ENCODE measurements at places on chromosomes 11 and 22.

DNA sequence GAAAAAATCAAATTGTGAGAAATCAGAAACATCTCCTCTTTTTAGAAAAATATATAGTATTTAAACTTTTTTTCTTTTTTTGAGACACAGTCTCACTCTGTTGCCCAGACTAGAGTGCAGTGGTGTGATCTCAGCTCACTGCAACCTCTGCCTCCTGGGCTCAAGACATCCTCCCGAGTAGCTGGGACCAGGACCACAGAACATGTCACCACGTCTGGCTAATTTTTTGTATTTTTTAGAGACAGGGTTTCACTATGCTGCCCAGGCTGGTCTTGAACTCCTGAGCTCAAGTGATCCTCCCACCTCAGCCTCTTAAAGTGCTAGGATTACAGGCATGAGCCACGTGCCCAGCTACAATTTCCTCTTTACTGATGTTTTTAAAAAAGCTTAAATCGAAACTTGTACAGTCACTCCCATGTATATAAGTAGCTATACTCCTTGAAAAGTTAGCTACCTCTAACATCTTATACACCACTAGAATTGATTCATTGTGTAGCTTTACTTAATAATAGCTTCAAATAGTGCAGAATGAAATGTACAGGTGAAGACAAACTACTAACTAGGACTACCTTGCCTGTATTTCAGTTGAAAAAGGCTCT, 10.3 kb downstream of the EIF4G2 start:
- no peak for DNase-seq

DNA sequence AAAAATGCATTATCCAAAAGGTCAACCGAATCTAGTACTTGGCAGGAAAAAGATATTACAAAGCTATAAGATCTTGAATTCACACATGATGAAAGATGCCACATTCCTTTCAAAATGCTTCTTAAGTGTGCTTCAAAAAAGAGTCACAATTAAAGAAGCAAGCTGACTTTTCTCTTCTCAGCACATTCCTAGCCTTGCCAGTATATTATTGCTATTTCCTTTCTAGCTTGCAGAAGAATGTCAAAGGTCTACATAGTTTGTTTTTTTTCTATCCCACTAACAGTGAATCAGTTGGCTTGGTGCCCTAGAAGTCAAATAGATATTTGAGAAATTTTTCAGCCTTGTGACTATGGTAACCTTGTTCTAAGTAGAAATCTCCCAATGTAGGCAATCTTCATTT, 56.8 kb downstream of the GUCY1A2 start:
- DNase-seq = no peak

DNA sequence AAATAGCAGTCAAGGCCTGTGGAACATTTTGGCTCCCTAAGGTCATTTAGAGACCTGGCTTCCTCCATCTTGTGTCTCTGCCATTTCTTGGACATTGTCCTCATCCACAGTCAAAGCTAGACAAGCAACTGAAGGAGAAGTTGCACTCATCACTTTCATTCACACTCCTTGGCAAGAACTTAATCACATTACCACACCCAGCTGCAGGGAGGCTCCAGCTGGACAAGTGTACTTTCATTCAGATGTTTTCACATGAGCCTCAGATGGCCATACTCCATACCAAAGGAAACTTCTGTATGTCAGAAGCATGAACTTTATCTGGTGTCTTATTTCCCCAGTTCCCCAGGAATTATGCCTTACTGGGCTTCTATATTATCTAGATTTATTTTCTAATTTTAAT, 537.4 kb downstream of the TMEM135 start:
- no peak for DNase-seq

DNA sequence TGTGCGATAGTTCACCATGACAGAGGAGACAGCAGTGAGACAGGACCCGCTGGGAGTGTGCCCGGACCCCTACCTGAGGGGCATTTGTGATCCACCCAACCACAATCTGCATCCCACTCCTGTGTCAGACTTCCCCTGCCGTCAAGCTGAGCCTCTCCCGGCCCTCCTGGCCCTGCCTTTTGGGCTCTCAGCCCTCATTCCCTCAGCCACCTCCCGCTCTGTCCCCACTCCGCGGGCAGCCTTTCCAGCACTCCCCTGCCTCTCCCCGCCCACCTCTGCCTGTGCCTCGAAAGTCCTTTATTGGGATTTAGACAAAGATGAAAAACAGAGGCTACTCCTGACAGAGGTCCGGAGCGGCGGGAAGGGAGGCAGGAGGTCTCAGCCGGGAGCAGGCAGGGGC, 4.2 kb downstream of the NFAM1 start:
- DNase-seq = no peak

GRCh38 chr11:10824888-10825287, 16.2 kb upstream of the EIF4G2 start:
- DNase-seq = no peak

DNA sequence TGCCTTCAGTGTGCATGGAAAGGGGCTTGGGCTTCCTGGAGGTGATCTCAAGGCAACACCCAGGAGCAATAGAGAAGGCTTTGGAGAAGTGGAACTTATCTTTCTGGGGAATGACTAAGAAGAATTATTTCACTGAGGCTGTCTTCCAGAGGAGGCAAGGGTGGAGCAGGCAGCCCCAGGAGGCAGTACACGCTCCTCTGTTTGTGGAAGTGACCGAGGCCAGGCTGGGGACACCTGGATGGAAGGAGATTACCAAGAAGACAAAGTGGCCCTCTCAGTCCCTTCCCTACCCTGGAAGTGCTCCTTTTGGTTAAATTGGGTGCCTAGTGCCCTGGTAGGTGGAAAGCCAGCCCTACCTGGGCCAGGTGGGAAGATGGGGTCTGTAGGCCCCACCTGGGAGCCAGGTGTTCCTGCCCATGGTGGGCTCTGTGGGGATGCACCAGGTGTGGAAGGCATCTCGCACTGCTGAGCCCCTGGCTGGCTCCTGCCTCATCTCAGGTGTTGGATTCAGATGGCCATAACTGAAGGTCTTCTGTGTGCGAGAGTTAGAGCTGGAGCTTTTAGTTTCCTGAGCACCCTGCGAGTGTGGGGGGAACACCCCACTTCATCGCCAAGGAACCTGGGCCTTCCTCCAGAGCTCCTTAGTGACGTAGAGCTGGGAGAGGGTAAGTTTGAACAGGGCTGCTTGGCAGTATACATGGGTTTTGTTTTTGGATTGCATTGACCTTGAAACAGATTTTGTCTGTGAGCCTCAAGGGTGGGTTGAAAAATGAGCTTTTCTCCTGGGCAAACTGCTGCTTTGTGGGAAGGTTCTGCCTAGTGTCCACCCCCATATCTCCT, 46.1 kb downstream of the MICAL2 start:
- DNase-seq = no peak

GRCh38 chr11:33402066-33402465, 144.9 kb downstream of the HIPK3 start:
- DNase-seq = no peak

- no peak for DNase-seq
Observed at GRCh38 chr22:43470941-43471585, 59.2 kb downstream of the MPPED1 start.

DNA sequence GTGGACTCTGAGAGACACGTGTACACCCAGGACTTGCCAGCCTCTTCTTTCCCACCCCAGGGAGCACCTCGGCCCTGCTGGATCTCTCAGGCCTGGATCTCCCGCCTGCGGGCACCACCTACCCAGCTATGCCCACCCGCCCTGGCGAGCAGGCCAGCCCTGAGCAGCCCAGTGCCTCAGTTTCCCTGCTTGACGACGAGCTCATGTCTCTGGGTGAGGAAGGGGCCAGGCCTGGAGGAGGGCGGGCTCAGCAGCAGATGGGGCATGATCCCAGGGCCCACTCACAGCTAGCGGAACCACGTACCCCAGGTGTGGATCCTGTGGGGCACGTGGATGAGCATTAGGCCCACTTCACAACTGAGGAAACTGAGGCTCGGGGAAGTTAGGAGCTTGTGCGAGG, 13.7 kb upstream of the SH3BP1 start:
- no peak for DNase-seq

DNA sequence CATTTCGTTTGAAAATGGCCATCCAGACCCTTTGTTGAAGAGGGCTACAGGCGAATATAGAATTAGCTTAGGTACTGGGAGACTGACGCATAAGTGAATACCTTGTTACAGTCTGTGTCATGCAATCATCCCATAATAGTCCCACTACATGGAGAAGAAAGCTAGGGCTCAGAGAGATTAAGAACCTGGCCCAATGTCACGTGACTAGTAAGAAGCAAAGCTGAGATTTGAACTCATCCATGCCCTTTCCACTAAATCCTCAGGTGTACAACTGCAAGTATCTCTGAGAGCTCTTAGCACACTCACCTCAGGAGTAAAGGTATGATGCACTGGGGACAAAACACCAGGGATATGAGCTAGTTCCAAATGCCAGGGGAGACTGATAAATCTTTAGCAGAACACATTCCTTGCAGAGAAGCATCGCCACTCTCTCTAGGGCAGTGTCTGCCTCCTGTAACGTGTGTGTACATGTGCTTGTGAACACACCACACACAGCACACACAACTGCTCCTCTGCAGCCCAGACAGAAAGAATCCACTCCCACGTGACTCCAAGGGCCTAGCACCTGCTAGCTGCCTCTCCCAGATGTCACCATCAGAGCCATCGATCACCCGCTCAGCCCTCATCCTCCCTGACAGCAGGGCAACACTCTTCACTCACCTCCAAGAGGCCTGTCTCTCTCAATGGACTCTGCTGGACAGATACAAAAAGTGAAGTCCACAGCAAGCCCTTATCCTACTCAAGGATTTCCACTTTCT, 402.8 kb downstream of the NXPE2 start:
- no peak for DNase-seq

DNA sequence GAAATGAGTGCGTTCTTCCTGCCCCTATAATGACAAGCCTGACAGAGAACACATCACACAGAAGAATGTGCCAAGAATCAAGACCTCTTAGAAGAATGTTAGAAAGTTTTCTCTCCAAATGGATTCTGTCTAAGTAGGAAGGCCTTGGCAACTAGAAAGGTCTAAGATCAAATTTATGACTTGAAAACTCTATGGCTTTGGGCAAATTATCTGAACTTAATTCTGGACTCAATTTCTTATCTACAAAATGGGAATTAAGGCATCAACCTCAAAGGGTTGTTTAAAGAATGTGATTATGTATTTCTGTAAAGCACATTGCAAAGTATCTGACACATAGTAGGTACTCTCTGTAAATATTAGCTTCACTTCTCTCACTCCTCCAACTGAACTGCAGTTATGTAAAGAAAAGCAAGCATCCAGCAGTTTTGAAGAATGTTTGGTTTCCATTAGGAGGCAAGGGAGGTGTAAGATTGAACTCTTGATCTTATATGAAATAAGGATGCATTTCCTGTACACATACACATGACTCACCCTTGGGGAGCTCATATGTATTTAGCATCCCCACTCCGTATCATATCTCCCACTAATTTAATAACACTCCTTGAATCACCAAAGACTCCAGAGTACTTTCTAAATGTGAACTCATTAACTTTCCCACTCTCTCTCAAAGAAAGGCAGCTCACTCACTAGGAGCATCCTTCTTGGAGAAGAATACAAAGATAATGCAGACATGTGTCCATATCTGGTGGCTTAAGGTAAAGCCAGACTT, 77.6 kb downstream of the ETS1 start:
- no peak for DNase-seq

DNA sequence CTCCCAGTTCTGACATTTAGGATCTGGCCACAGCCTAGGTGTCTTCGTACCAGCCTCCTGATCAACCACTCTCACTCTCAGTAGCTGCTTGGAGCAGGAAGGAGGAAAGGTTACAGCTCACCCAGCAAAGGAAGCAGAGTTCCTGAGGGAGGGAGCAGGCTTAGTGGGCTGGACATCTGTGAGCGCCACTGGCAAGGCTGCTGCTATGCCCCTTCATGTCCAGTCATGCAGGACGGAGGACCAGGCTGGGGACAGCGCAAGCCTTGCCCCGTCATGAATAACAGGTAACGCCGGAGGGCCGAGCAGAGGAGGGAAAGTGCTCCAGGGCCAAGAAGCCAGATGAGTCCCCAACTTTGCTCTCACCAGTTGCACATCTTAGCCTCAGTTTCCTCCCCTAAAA, 25.8 kb downstream of the TPST2 start:
- DNase-seq = no peak

GRCh38 chr22:35568751-35569739, 28.4 kb downstream of the RASD2 start:
- DNase-seq = no peak

DNA sequence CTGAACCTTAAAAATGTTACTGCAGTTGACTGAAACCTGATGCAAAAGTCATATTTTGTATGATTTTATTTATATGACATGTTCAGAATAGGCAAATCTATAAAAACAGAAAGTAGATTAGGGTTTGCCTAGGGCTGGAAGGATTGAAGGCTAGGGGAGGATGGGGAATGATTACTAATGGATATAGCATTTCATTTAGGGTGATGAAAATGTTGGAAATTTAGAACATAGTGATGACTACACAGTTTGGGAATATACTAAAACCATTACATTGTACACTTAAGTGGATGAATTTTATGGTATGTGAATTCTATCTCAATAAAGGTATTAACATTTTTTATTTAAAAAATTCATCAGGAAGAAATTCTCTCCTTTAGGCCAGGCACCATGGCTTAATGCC, 22.9 kb upstream of the PAFAH1B2 start:
- no peak for DNase-seq

DNA sequence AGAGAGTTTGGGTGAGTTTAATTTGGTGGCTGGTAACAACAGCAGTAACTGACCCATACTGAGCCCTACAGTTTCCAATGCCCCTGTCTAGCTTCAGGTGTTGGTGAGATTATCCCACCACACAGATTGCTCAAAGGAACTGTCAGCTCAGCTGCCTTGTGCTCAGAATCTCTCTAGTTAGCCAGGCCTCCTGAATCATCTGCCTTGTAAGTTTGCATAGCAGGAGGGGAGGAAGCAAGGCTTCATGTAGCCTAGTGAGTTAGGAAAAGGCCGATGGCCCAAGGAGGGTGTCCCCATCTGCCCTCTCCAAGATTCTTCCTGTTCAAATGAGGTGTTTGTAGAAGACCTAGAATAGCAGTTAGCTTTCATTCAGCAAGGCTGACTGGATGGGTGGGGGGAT, 74.3 kb downstream of the MICAL2 start:
- no peak for DNase-seq

DNA sequence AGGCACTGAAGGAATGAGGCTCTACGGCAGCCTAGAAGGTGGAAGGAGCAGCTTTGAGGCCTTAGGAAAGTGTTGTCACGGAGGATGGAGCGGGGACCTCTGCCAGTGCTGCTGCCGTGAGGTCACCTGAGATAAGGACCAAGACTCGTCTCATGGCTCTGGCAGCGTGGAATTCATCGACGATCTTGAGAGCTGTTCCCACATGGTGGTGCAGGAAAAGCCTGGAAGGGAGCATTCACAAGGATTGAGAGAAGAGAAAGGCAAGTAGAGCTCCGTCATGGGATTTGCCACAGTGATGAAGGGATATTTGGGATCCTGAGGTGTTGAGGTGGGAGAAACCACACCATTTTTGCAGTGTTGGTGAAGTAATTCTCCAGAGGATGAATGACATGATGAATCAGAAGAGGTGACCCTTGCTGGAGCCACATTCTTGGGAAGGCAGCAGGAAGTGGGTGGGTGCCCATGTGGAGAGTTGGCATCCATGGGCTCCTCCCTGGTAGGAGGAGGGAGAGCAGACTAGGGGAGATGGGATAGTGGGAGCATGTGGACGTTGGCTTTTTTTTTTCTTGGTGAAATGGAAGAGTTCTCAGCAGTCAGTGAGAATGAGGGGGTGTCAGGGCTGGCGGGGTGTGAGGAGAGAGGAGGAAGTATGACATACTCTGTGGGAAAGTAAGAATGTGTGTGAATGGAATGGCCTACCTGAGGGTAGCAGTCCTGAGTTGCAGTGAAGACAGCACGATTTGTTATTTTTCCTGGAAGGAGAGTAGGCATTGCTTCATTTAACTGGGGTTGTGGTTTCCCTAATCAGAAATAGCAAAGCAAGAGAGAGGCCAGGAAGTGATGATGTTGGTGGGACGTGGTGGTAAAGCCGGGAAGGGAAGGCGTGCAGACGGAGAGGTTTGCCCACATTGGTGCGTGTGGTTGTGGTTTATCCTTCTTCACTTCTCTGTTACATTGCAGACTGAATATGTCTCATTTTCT, 11.1 kb downstream of the PPP6R3 start:
- DNase-seq = no peak
